ENCODE measurements at places on chromosomes 3 and 15.

GRCh38 chr3:100402891-100403290, 1.6 kb downstream of the LNP1 start:
- no peak for DNase-seq

DNA sequence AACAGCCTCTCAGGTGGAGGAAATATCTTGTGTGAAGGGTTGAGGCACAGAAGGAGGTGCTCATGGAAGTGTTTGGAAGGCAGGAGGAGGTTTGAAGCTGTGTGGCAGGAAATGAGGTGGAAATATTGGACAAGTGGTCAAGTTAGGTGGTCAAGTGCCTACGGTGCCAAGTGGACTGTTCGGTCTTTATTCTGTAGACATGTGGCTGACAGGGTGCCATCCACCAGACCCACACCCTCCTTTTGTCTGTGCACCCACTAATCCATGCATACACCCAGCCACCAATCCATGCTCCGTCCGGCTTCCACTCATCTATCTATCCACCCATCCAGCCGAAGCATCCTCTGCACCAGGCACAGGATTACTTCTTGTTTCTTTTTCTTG, 2.2 kb downstream of the SLC6A20 start:
- no peak for DNase-seq

DNA sequence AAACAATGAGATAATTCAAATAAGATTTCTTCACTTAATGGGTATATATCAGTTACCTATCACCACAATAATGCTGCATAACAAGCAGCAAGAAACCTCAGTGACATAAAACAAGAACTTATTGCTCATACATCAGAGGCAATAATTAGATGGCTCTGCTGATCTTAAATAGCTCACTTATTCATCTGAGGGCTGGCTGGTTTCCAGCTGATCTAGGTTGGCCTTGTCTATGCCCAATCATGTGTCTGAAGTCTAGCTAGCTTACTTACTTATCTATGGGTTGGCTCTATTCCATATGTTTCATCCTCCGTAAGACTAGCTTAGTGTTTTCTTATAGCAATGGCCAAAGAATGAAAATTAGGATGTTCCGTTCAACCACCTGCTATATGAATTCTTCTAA, 109.4 kb upstream of the AGTR1 start:
- no peak for DNase-seq

DNA sequence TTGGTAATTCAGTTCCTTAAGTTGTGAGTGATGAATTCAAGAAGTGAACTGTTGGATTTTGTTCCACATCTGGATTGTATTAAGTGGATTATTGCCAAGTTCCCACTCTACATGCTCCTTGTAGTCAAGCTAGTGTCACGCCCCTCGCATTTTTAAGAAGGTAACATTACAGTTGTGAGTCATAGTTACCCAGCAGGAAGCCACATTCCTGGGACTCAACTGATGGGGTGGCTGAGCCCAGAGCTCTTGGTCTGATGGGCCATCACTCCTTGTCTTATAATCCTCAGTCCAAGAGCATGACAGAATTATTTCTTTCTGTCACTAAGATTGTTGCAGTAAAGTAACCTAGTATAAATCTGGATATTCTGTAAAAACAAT, 102.7 kb downstream of the PTPRG start:
- no peak for DNase-seq

DNA sequence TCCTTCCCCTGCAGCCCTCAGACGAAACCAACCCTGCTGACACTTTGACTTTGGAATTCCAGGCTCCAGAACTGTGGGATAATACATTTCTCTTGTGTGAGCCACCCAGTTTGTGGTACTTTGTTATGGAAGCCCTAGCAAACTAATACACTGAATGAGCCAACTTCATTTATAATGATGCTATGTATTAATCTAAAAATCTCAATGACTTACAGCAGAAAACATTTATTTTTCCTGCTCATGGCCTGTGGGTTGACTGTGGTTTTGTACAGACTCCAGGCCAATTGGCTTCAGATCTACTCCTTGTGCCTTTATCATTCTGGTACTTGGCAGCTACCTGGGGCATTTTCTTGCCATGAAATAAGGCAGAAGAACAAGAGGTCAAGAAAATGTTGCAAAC, 152.4 kb downstream of the EBLN2 start:
- no peak for DNase-seq

GRCh38 chr3:50674349-50675178, at the start of gene DOCK3:
Gene DOCK3 (plus strand): TSS chr3:50674927. CDS start chr3:50675264, 337 bp downstream.
- peak; percentile 51 for DNase-seq

- DNase-seq, result no peak
Observed at GRCh38 chr3:71928212-71928611, 143.3 kb upstream of the PROK2 start.

DNA sequence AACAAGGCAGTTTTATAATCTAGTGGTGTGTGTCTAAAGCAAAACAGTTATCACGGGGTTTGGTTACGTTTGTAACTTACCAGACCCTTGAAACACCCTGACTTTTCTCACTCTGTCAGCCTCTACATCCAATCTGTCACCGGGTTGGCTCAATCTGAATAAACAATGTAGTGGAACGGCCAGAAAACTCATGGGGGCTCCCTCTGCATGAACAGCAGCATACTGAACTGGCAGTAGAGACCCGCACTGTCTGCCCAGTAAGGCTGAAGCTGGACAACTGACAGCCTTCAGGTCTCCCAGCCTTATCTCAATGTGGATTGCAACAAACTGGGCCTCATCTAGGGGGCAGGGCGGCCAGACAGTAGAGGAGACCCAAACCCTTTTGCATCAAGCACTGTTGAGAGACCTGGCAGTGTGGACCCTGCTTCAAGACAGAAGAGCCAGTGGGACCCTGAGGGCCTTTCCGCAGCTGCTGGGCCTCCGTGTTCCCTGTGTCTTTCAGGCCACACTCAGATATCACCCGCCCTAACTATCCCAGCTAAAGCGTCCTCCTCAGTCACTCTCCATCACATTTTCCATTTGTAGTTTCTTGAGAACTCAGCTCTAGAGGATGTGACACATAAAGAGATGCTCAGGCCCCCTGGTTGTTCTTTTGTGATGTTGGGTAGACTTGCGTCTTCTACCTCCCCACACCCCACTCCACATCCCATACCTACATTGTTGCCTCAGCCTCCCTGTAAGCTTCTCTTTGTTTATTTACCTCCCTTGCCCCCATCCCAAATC, 181.2 kb upstream of the NR2E3 start:
- no peak for DNase-seq

DNA sequence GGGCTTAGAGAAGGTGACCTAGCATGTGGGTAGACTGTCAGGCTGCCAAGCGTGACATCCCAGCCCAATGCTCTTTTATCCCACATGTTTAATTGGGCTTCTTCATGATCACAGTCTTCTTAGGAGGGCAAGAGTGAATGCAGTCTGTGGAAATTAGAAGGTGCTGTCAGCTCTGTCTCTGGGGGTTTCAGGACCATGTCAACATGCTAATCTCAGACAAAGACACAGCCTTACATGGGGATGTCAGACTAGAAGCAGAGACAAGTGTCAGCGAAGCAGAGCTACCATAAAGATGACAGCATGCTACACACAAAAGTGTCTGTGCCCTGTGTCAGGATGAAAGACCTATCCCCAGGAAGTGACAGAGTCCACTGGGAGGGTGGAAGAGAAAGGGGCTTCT, 120.1 kb upstream of the SLC25A36 start:
- DNase-seq, result no peak

DNA sequence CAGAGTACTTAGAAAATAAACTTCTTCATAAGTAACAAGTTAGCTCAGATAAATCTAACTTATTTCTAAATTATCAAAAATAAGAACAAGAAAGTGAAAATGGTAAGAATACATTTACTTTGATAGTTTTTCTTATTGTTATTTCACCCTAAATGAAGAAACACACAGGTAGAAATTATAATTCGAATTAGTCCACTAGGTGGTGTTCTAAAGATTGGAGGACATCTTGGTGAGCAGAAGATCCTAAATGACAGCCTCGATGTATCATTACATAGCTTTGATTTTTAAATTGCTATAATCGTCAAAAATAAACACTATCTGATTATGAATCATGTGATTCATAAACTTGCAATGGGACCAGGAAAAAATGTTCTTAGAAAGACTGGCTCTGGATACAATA, 280.8 kb upstream of the UBE2E2 start:
- no peak for DNase-seq

DNA sequence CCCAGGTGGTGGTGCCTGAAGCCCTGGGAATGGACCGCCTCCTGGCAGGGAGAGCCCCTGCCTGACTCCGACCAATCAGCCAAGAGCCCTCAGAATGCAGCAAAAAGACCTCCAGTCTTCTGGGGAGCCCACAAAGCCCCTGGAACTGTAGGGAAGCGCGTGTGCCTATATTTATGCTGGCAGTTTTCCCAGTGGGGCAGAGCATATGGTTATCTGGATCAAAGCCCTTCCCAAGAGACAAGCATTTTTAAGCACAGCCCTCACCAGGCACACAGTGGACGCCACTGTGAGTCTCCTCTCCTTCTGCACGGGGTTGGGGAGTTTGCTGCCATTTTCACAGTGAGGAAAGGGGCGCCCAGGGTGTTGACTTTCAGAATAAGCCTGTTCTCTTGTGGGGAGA, 80.9 kb upstream of the RPL32 start:
- DNase-seq, result peak; percentile 68

DNA sequence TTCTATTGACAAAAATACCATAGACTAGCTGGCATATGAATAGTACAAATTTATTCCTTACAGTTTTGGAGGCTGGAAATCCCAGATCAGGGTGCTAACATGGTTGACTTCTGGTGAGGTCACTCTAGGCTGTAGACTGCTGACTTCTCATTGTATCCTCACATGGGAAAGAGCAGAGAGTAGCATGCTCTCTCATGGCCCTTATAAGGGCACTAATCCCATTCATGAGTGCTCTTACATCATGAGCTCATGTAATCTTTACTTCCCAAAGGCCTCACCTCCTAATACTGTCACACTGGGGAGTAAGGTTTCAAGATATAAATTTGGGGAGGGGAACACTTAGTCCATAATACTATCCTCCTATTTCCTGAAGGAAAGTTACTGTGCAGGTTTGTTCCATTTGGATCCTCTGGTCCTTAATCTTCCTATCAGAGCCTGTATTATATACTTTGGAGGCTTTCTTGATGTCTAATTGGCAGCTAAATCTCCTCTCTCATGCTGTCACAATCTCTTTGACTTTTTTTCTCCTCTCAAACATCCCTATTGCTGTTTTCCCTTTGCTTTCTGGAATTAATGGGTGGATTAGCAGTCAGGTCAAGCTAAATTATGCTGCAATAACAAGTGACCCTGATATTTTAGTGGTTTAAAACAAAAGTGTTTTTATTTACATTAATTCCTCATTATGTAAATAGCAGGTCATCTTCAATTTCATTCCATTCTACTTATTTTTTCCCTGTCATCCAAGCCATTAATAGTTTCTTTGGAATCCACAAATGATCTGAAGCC, 23.1 kb upstream of the LEKR1 start:
- DNase-seq, result no peak

DNA sequence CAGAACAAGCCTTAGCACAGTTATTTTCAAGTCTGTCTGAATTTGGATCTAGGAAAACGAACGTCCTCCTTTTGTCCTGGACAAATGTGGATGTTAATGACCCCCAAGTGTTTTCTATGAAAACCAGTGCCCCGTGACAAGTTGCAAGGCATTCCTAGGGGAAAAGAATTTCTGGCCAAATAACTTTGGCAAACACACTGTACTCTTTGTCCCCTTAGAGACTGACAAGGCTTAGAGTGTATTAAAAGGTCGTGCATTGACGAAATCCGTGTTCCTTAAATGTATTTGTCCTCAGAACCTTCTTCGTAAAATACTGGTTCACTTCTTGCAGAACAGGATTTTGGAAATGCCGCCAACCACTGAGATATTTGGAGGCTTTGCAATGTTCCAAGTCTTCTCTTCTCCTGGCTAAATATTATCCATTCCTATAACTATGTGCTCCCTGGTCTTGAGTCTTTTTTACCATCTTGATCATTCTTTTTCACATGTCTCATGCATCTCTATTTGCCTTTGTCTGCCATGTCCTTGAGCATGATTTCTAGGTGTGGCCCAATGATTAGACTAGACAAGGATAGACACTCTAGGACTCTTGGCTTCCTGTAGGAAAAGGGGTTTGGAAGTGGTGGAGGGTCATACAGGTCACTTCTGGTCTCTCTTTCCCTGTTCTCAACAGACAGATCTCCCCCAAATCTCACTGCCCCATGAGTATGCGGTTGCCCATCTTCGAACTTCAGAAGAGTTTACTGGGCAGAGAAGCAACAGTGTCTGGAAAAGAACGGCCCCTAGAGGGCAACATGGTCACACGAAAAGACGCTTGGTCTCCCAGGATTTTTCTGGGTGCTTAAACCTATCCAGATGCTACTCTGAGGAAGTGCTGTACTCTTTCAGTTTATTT, 117.5 kb downstream of the EDEM1 start:
- no peak for DNase-seq

DNA sequence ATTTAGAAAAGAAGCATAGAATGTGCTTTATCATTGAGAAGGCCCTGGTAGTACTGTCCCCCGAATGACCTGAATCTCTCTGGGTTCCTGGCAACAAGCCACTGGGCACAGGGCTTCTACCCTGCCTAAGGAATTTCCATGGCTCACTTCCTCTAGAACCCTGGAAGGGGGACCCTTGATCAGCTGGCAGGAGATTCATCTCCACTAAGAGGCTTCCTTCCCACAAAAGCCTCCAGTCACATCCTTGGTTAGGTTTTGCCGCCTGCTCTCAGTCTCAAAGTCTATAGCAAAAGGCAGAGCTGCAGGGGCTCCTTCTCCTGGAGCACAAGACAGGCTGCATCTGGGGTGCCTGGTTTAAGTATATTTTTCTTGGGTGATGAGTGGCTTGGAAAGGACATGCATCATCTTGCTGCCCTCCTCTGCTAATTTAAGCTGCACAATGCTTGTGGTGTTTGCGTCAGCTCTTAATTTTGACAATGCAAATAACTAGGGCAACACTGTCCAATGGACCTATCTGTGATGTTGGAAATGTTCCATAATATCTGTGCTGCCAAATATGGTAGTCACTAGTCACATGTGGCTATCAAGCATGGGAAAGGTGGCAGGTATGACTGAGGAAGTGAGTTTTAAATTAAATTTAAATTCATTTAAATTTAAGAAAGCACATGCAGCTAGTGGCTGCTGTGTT, 33.4 kb upstream of the RARRES1 start:
- no peak for DNase-seq

DNA sequence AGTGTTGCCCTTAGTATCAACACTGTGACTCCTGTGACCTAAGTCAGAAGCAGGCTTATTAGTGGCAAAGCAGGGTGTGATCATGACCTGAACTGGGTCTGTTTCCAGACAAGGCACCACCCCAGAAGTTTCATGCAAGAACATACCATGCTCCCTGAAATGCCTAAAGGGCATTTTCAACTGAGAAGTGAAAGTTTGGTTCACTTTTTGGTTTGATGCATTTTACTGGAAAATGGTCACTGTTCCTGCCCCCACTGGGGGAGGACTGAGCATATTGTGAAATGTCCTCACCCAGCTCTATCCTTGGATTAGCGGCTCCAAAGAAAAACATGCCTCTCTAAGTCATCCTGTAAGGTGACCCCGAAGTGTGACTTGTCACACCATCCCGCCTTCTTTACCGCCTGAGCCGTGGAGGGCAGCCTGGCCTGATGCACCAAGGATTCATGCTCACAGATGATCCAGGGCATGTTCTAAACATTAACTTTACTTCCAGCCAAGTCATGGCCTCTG, 3.1 kb upstream of the FAM240A start:
- no peak for DNase-seq

Measured in NCI-H2171 (cell line).